Brain (organoid and tissue), 16 donors: ENCODE measurements at places on chromosomes 3 and 15.

- DNase-seq = no peak
Observed at GRCh38 chr3:152258448-152259393, 10.0 kb upstream of the MBNL1 start.

GRCh38 chr3:99984139-99984538, 130.2 kb downstream of the FILIP1L start:
- DNase-seq = no peak

DNA sequence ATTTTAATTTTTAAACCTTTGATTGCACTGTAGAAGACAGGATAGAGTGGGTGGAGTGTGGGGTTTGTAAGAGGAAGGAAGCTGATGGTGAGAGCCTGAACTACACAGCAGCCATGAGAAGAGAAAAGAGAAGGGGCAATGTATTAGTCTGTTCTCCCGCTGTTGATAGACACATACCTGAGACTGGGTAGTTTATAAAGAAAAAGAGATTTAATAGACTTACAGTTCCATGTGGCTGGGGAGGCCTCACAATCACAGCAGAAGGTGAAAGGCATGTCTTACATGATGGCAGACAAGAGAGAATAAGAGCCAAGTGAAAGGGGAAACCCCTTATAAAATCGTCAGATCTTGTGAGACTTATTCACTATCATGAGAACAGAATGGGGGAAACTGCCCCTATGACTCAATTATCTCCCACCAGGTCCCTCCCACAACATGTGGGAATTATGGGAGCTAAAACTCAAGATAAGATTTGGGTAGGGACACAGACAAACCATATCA, 37.3 kb downstream of the STARD5 start:
- no peak for DNase-seq

- peak; percentile 45 for DNase-seq
Observed at GRCh38 chr3:194757647-194758061, 72.0 kb downstream of the FAM43A start.

GRCh38 chr3:187293516-187294430, 2.2 kb upstream of the MASP1 start:
- no peak for DNase-seq

DNA sequence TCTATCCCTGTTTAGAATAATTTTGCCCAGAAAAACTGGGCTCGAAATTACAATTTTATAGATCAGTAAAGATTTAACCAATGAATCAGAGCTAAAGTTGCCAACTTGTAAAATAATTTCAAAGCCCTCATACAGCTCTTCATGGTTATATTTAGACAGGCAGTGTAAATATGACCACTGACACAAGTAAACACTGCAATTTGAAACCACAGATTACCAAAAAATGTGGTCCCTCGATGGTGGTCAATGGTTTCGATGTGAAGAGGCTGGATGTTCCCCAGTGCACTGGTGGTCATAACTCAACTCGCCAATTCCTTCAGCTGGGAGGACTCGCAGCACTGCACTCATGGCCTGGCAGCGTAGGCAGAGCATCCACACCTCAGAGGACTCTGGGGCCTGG, 28.6 kb downstream of the LRTM1 start:
- DNase-seq = no peak

DNA sequence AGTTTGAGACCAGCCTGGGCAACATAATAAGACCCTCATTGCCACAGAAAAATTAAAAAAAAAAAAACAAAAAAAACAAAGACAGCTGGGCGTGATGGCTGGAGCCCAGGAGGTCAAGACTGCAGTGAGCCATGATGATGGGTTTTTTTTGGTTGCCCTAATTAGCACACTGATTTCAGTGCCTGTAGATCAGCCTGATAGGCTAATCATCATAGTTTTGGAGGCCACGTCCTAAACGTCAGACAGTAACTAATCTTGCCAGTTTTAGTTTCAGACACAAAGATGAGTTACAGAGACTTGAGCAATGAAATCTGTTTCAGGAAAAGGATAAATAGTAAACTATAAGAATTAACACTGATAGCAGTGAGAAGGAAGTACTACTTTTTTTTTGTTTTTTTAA, 55.4 kb downstream of the LRCH3 start:
- DNase-seq = no peak

DNA sequence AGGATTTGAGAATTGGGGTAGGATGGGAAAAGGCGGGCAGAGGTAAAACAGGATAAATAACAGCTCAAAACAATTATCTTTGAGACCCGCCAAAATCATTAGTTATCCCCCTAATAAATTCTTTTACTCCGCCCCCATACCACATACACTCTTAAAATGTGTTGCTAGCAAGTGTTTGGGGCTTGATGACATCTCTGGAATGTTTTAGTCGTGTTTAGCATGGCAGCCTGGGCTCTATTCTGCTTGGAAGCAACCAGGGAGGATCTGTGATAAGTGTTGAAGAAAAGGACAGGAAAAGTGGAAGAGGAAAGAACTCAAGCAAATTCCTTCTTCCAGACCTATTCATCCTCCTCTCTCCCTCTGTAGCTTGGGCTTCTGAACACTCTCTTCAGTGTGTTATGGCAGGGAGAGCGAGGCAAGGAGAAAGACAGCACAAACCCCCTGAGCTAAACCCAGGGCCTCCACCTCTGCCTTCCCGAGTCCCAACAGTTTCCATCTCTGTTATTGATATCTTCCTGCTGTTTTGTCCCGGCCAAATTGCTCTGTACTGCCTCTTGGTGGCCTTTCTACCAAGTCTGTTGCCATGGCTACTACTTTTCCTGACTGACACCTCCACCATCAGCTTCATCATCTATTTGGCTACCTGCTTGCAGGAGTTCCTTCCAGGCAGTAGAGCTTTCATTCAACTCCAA, 135.8 kb downstream of the RPL22L1 start:
- no peak for DNase-seq

GRCh38 chr15:90660195-90660998, 56.7 kb upstream of the BLM start:
- DNase-seq = no peak

DNA sequence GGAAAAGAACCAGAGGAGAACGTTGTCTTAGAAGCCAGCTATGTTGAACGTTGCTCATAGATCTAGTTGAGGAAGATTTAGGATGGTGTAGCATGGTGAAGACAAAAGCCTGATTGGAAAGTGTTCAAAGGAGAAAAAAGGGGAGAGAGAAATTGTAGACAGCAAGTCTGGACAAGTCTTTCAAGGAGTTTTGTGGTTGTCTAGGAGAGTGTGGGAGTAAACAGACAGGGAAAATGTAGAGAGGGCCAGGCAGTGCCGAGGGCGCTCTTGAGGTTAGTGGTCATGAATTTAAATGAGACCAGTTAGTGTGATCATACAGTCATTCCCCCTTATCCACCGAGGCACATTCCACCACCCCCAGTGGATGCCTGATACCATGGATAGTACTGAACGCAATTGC, 167.5 kb upstream of the IL12A start:
- DNase-seq = no peak

- DNase-seq = no peak
Observed at GRCh38 chr3:10000686-10001085, 14.0 kb upstream of the EMC3 start.

- DNase-seq = no peak
Observed at GRCh38 chr15:68275165-68275746, 2.3 kb upstream of the FEM1B start.

GRCh38 chr15:67758619-67759300, 66.5 kb upstream of the SKOR1 start:
- peak; percentile 53 for DNase-seq

- DNase-seq = no peak
Observed at GRCh38 chr15:57827971-57828370, 121.5 kb downstream of the POLR2M start.

DNA sequence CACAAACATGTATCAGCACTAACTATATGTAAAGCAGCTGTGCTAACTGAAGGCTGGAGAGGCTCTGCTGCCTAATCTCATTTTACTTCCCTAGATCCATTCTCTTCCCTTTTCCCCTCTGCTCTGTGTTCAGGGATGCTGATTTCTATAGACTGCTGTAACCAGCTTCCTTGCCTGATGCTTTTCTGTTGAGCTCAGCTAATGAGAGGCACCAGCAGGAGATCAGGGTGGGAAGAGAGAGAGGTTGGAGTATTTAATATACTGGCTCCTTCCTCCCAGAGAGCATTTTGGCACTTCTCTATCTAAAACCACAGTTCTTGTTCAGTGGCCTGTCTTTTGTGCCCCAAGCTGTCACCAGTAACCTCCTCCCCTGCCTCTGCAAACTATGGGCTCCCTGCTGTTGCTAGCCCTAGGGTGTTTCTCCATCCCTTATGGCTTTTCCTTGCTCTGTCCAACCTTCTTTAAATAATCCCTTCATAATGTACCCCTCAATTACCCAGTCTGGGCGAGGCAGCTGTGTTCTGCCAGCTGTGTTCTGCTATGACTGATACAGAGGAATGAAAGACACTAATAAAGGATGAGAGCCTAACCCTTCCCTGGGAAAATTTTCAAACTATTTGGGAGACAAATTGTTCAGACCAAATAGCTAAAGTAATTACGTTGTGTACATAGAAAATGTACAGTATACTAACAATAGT, 69.5 kb downstream of the CADPS start:
- peak; percentile 84 for DNase-seq
